Aortic smooth muscle cell (primary cell): ENCODE measurements at places on chromosomes 6 and 20. TPM values are rescaled to one million over a fixed set of nuclear protein-coding genes. Genes with fewer than 3 reads are reported as not detected.

The KCNG1 gene
- 0.13 TPM in 1 of 2 replicates, not detected in the other for total RNA-seq

The MYCT1 gene
- total RNA-seq: 3.7 and 4.1 TPM in 2 replicates

The PTK6 gene
- 0.12 and 0.13 TPM in 2 replicates for total RNA-seq

The REM1 gene
- 1.7 and 1.8 TPM in 2 replicates for total RNA-seq

The F13A1 gene
- not detected in 2 replicates for total RNA-seq

The OTOR gene
- not detected in 2 replicates for total RNA-seq

The FUT9 gene
- not detected in 2 replicates for total RNA-seq

The SLC2A10 gene
- total RNA-seq: 40.7 and 40.8 TPM in 2 replicates

The LST1 gene
- total RNA-seq: not detected in 2 replicates

The KCTD20 gene
- 45.8 and 48.3 TPM in 2 replicates for total RNA-seq

The BPI gene
- total RNA-seq: 0.50 and 0.79 TPM in 2 replicates

The QKI gene
- 113 and 128 TPM in 2 replicates for total RNA-seq

The NEURL2 gene
- 5.2 and 5.3 TPM in 2 replicates for total RNA-seq

The EBF4 gene
- 0.13 and 0.25 TPM in 2 replicates for total RNA-seq

The OPRM1 gene
- total RNA-seq: not detected in 2 replicates

The LPA gene
- not detected in 2 replicates for total RNA-seq

The TBX18 gene
- total RNA-seq: 31.6 and 34.4 TPM in 2 replicates

The IP6K3 gene
- 0.12 TPM in 1 of 2 replicates, not detected in the other for total RNA-seq

The CYP39A1 gene
- 0.44 and 0.53 TPM in 2 replicates for total RNA-seq

The TMEM200A gene
- total RNA-seq: 71.9 and 102 TPM in 2 replicates

The TGM2 gene
- total RNA-seq: 592 and 749 TPM in 2 replicates

The LHFPL5 gene
- not detected in 2 replicates for total RNA-seq

The SPATA25 gene
- total RNA-seq: 1.4 and 1.5 TPM in 2 replicates

The CALHM5 gene
- total RNA-seq: 11.0 and 11.8 TPM in 2 replicates

The EPHA7 gene
- under 0.01 TPM in 1 of 2 replicates, not detected in the other for total RNA-seq

The BMP5 gene
- total RNA-seq: not detected in 2 replicates

The RAMACL gene
- total RNA-seq: 0.66 and 2.1 TPM in 2 replicates

The FAM83C gene
- not detected in 2 replicates for total RNA-seq

The CLDN20 gene
- not detected in 2 replicates for total RNA-seq

The CST2 gene
- total RNA-seq: 2.8 and 10.8 TPM in 2 replicates

The HRH3 gene
- total RNA-seq: not detected in 2 replicates

The OPN5 gene
- 0.19 and 1.1 TPM in 2 replicates for total RNA-seq

The KCNB1 gene
- under 0.01 and 0.19 TPM in 2 replicates for total RNA-seq

The IL17A gene
- total RNA-seq: not detected in 2 replicates

The ECT2L gene
- total RNA-seq: under 0.01 TPM in 1 of 2 replicates, not detected in the other

The VSTM2L gene
- 0.53 and 0.93 TPM in 2 replicates for total RNA-seq

The SLC17A9 gene
- 8.1 and 14.1 TPM in 2 replicates for total RNA-seq

The HMGN3 gene
- 124 and 137 TPM in 2 replicates for total RNA-seq

The TMEM217 gene
- 1.3 and 1.8 TPM in 2 replicates for total RNA-seq

The TFEB gene
- 2.5 and 3.4 TPM in 2 replicates for total RNA-seq

The IRAK1BP1 gene
- total RNA-seq: 4.0 and 4.5 TPM in 2 replicates

The FAM209B gene
- not detected in 2 replicates for total RNA-seq

The NMBR gene
- 0.12 TPM in 1 of 2 replicates, not detected in the other for total RNA-seq

The EDN1 gene
- total RNA-seq: 5.2 and 28.5 TPM in 2 replicates

The MAS1L gene
- total RNA-seq: not detected in 2 replicates

The LBP gene
- total RNA-seq: 0.26 TPM in 1 of 2 replicates, not detected in the other
